Stimulated activated CD8-positive, alpha-beta memory T cell treated with anti-CD3 and anti-CD28 coated beads, Interleukin-4, amount 100 ng/mL, for 48 hours (primary cell): ENCODE measurements at places on chromosomes 2 and 18.

- DNase-seq, result no peak
Measured at GRCh38 chr2:68726100-68726499, 8.5 kb upstream of the ARHGAP25 start.

DNA sequence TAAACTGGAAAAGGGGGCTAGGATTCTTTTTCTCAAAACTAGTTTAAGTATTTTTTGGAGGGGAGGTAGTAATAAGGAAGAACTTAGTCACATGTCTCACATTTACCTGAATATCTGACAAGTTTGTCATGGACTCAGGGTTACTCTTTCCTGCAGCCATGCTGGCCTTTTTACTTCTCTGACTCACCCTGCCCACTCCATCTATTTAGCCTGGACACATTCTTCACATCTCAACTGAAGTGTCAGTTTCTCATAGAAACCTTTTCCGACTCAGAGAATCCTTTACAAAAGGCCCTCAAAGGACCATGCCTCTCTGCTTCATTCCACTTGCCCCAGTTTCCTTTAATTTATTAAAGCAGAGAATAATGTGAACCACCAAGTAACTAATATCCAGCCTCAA is 42.6 kb downstream of the SCN7A start:
- no peak for DNase-seq

DNA sequence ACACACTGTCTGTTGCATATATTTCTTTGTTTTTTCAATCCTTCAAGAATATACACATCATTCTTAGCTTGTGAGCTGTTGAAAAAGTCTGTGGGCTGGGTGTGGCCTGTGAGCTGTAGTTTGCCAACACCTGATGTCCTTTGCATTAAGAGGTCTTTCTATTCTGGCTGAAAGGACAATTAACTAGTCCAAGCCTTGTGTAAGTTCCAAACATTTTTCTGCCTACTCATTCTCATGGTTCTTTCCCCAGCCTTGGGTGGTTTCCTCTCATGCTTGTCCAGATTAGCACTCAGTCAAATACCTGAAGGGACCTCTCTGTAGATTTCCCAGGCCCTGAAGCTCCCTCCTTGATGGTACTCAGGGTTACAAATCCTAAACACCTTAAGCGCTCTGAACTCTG is 57.8 kb upstream of the NABP1 start:
- DNase-seq, result no peak

GRCh38 chr2:233915128-233915527 is 2.0 kb upstream of the TRPM8 start:
- DNase-seq, result no peak
